ENCODE measurements at places on chromosomes 5 and 9.

GRCh38 chr9:33467526-33467925 is 6.2 kb downstream of the NOL6 start:
- no peak for DNase-seq

GRCh38 chr5:154309805-154310204 is 119.3 kb downstream of the GALNT10 start:
- no peak for DNase-seq

- no peak for DNase-seq
These were observed at the start of gene PRR7 for GRCh38 chr5:177446200-177447065. PRR7 (plus strand) TSS chr5:177446814; CDS start chr5:177455068, 8,254 bp downstream.

DNA sequence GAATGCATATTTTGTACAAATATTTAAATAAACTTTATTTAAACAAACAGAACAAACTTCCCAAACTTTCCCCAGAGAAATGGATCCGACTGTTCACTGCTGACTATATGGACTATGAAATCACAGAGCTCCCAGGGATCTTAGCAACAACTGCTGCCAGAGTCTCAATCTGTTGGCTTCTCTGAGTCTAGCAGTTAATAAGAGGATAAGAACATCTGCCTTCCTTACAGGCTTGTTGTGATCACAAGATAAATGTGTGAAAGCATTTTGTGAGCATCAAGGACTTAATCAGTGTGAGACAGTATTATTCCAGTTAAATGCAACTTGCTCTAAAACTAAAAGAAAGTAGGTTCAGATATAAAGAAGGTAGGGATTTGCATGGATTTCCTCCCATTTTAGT is 31.4 kb upstream of the MYOT start:
- no peak for DNase-seq

DNA sequence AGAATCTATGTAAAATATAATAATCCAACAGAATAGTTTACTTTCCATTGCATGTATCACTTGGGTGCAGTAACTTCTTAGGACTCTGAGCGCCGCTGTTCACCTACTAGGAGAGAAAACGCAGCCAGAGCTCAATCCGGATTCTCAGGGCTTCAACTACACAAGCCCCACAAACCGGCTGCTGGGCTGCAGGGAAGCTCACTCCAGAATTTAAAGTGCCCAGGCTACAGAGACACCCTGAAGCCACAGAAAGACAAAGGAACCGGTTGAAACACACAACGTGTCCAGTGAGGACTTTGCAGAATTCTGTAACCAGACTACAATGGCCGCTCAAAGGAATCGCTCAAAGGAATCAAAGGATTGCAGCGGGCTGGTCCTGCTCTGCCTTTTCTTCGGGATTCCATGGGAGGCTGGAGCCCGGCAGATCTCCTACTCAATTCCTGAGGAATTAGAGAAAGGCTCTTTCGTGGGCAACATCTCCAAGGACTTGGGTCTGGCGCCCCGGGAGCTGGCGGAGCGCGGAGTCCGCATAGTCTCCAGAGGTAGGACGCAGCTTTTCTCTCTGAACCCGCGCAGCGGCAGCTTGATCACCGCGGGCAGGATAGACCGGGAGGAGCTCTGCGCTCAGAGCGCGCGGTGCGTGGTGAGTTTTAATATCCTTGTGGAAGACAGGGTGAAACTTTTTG is at the start of gene PCDHGA10:
Gene PCDHGA10, plus strand, starts transcription at position 134 of the 686 bp plus-strand sequence. Its CDS starts 189 bp downstream, at position 323.
- no peak for DNase-seq

GRCh38 chr5:84213861-84214260 is 170.8 kb downstream of the EDIL3 start:
- DNase-seq = no peak
